Inflammatory macrophage treated with lipopolysaccharide for 4 hours (primary cell): ENCODE measurements at places on chromosomes 2 and 18.
A peak's percentile ranks its signal among the peaks of the same experiment; 100 is the strongest.

GRCh38 chr18:44503854-44504253 lies 176.8 kb upstream of the SETBP1 start:
- DNase-seq = no peak

DNA sequence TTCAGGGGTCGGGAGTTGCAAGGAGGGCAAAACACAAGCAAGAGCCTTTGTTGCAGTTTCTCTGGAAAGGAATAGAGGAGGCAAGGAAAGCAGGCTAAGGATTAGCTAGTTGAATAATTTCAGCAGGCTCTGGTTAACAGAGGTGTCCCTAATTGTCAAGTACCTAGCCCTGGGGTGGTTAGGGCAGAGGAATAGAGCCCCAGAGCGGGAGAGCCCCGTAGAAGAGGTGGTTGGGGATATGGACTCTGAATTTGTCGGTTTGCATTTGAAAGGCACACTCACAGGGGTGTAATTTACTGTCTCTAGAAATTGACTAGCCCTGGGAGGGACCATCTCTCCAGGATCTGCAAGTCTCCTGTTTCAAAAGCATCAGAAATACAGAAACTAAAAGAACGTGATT lies 1030.2 kb downstream of the TMEM182 start:
- DNase-seq = no peak

- DNase-seq = no peak
Measured at GRCh38 chr18:48290162-48290926, 118.8 kb downstream of the ZBTB7C start.

- DNase-seq = peak; percentile 22
Measured at GRCh38 chr2:239143858-239144712, 256.7 kb downstream of the HDAC4 start.

DNA sequence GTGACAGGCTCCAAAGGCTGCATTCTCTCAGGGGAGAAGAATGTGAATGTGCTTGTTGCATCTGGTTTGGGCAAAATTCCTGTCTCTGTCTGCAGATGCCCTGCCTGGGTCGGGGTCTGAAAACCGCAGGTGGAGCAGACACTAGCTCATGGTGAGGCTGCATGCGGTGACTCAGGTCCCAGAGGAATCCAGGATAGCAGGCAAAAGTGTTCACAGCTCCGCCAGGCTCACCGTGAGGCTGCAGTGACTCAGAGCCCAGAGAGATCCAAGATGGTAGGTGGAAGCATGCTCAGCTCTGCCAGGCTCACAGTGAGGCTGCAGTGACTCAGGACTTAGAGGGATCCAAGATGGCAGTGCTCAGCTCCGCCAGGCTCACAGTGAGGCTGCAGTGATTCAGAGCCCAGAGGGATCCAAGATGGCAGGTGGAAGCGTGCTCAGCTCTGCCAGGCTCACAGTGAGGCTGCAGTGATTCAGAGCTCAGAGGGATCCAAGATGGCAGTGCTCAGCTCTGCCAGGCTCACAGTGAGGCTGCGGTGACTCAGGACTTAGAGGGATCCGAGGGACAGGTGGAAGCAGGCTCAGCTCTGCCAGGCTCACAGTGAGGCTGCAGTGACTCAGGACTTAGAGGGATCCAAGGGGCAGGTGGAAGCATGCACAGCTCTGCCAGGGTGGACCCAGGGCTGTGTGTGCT lies 200.5 kb downstream of the ACKR3 start:
- no peak for DNase-seq

- DNase-seq = no peak
Measured at GRCh38 chr2:33137331-33137730, 190.6 kb downstream of the LTBP1 start.
